RCC 7860 (cell line): ENCODE measurements at places on chromosomes 2 and 18.

DNA sequence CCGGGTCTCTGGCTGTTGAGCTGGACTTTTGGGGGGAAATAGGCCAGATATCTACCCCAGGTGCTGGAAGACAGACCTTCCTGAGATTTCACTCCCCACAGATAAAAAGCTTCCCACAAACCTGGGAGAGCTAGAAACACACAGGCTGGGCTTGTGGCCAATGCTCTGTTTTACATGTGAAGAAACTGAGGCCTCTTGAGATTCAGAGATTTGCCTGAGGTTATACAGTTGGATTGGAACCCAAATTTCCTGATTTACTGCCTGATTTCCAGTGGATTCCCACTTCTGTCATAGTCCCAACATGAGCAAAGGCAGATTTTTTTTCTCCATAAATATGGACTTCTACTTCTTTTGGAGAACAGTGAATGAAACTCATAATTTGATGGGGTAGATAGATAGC, 360.2 kb downstream of the SETBP1 start:
- no peak for DNase-seq

DNA sequence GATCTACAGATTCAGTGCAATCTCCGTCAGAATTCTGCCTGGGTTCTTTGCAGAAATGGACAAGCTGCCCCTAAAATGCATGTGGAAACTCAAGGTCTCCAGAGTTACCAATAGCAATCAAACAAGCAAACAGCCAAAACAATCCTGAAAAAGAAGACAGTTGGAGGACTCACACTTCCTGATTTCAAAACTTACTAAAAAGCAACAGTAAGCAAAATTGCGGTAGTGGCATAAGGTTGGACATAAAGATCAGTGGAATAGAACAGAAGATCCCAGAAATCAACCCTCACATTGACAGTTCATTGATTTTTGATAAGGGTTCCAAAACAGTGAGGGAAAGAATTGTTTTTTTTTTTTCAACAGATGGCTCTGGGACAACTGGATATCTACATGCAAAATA, 59.7 kb downstream of the NPPC start:
- DNase-seq: no peak

DNA sequence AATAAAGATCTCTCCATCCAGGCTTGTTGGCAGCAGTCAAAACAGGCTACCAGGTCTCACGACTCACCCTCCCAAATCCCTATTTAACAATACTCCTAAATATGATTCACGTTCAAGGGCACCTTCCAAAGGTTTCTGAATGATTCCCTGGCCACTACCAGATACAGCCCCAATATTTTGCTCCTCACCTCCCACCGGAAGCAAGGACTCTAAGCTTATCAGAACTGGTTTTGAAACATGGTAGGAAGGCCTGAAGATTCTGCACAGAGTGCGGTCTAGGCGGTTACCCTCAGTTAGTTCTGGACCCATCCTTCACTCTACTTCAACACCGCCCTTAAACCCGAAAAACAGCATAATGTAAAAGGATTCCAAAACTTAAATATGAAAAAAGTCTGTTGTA, 5.2 kb downstream of the PPP4R1 start:
- no peak for DNase-seq

- DNase-seq: no peak
Observed at GRCh38 chr2:183214680-183215079, 90.4 kb downstream of the NUP35 start.

DNA sequence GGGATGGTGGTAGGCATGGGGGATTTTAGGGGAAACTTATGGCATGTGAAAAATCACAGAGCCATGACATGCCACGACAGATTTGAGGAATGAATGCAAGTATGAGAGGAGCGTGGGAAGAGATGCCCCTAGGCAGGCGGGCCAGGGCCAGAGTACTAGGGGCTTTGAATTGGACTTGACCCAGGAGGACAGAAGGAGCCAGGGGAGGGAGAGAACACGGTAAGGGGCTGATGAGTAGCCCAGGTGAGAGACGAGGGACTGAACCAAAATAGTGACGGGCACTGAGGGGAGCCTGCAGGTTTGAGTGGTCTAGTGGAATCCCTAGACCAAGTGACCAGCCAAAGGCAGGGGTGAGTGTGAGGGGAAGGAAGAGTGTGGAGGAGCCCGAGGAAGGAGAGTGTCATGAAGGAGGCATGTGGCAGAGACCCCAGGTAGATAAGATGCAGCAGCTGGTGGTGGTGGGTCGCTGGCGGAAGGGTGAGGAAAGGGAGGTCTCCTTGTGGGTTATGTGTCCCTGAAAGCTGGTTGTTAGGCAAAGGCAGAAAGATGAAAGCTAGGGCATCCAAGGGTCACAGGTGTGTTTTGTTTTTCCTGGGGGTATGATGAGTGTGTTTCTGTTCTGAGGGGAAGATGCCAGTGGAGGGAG, 48.7 kb downstream of the ZBTB7C start:
- no peak for DNase-seq

DNA sequence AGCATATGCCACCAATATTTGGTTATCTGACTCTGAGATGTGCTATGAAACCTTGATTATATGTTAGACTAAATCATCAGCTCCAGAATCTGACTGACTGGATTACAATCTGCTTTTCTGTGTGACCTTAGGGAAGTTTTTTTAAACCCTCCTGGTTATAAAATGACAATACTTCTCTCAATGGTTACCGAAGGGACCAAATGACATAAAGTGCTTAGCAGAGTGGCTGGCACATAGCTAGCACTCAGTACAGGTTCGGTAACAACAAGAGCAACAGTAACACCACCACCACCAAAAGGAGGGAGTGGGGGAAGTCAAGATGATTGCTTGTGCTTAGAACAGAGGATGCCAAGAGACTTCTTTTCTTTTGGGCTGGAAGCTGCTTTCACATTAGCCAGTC, 306.2 kb downstream of the PTPRM start:
- no peak for DNase-seq

- no peak for DNase-seq
Observed at GRCh38 chr2:148955798-148956197, 80.8 kb downstream of the KIF5C start.

DNA sequence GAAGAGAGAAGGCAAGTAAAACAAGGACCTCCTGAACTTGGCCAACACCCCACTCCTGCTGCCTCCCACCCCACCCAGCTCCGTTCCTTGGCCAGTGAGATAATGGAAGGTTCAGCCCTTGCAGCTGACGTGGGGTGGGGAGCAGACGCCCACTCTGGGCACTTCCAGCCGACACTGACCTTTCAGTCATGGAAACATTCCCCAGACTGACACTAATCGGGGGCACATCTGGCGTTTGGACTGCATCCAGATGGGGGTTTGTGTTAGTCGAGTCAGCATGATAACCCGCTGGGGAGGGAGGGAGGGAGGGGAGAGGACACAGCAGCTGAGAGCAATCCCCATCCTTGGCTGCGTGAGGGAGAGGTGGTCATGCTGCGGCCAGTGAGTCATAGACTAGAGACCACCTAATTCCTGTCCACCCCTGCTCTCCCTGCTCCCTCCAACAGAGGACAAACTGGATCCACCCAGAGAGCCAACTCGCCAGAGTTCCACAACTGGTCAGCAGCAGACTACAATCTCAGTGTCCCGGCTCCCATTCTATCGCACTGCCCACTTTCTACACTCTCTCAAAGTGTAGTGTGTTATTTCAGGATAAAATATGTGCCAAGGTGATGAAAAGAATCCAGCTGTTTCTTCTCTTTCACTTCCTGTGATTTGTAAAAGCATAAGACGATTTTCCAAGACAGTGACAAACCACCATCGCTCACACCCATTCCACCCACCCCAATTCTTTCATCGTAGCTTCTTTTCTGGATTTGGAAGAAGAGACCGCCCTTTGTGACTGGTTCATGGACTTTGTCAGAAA, 115.4 kb upstream of the PKDCC start:
- DNase-seq: no peak

DNA sequence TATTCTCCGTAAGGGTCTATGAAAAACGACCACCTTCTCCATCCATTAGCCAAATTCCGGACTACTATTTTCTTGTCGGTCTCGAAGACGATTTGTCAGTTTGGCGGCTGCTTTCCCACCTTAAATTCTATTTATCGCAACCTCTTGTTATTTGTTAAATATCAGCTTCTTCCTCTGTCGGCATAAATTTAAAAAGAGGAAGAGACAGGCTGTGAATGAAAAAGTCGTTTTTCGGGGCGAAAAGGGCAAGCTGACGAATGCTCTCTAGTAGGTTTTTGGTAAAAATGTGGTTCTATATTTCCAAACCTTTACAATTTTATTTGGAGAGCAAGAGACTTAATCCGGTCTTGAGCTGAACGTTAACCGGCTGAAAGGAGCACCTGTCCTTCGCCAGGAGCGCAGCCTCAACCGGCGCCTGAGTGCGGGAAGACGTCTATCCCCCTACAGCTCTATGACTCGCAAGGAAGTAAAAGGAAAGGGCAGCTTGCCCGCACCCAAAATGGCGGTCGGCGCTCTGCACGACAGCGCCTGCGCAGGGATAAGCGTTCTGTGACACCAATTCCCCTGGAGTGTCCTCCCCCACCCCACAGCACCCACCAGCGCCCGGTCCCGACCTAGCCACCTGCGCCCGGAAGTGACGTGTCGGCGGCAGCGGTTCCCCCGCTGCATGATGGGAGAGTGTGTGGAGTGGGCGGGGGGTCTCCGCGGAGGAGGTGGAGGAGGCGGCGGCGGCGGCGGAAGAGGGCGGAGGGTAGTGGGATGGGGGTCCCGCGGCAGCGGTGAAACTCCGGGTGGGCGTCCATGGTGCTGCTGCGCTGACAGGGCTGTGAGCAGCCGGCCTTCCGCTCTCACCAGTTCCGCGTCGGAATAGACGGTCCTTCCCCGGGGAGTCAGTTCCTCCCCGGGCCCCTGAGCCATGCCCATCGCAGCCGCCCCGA, at the start of gene AFTPH:
TSS of gene AFTPH (plus strand) at position 663 of the 938 bp plus-strand sequence. CDS start 27,147 bp downstream, outside the sequence.
- peak; percentile 96 for DNase-seq

DNA sequence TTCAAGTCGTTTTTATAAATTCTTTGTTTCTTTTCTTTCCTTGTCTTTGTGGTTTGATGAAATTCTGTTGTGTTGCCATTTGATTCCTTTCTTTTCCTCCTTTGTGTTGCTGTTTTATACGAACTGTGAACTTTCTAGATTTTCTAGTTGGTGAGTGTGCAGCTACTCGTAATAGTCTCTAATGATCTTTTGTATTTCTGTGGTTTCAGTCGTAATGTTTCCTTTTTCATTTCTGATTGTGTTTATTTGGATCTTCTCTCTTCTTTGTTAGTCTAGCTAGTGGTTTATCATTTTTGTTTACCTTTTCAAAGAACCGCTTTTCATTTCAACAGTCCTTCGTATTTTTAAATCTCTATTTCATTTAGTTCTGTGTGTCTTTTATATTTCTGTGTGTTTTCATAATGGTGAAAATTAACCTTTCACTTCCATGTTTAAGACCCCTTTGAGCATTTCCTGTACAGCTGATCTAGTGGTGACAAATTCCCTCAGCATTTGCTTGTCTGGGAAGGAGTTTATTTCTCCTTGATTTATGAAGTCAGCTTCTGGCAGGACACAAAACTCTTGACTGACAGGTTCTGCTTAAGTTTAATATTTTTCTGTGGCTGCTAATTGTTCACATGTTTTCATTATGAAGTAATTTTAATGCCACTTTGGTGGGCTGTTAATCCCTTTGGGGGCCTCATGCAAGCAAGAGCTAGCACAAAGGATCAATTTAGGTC, 16.2 kb upstream of the MALT1 start:
- no peak for DNase-seq

DNA sequence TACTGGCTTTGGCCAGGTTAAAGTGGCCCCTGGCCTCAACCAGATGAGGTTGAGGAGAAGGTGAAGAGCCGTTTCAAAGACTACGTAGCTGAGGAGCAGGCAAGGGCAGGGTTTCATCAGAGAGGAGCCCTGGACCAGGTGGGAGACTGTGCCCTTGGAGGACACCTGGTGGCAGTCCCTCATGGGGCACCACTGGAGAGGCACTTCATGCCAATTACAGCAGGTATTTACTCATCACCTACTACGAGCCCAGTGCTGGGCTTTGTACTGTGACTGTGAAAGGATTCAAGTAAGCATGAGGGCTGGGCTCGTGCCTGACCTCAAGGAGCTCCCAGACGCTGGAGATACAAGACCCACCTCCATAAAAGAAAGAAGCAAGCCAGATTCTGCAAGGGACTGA, 37.6 kb downstream of the SMAD7 start:
- DNase-seq: no peak

- no peak for DNase-seq
Observed at GRCh38 chr2:207138627-207139297, 27.0 kb downstream of the KLF7 start.

DNA sequence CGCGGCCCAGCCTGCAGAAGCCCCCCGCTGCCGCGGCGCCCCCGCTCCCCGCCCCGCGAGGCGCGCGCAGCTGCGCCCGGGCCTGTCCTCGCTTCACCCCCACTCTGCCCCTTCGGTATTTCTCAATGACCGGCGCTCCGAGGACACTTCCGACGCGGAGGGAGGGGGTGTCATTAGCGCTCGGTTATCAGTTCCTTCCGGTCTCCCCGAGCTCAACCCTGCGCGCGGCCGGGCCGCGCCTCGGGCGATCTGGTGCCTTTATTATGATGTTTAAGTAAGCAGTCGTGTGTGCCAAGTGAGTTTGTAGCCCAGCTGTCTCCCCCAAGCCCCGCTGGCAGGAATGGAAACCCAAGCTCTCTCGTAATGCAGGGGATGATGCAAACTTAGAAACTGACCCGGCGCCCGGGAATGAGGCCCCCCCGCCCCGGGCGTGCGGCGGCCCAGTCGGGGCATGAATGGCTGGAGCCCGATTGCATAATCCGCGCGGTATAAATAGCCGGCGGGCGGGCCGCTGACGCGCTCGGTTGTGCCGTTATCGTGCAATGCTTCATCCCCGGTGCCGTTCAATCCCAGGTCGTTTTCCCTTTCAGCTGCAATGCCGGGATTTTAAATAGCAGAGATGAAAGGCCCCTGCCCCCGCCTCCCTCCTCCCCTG, 3.9 kb upstream of the SPRED2 start:
- peak; percentile 57 for DNase-seq

- DNase-seq: no peak
Observed at GRCh38 chr2:121085801-121086200, 199.2 kb downstream of the TFCP2L1 start.

DNA sequence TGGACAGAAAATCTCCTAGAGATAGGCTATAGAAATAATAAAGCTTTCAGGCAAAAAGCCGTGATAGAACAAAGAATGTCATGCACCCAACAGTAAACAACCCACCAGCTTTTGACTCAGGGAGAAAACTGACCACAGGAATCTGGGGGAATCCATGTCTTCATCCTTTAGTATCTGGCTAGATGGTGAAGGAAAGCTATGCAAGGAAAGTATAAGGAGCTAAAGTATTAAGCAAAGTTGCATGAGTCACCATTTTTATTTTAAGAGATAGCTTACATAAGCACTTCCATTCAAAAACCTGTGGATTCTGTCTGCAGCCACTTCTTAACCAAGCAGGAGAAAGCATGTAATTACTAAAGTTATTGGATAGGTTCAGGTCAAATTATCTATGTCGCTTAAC, 363.8 kb downstream of the LRP1B start:
- peak; percentile 14 for DNase-seq

GRCh38 chr18:37563931-37564392, 1.6 kb downstream of the CELF4 start:
- DNase-seq: no peak
